Fibroblast of villous mesenchyme (primary cell): ENCODE measurements at places on chromosomes 4 and X.
A peak's percentile ranks its signal among the peaks of the same experiment; 100 is the strongest.

DNA sequence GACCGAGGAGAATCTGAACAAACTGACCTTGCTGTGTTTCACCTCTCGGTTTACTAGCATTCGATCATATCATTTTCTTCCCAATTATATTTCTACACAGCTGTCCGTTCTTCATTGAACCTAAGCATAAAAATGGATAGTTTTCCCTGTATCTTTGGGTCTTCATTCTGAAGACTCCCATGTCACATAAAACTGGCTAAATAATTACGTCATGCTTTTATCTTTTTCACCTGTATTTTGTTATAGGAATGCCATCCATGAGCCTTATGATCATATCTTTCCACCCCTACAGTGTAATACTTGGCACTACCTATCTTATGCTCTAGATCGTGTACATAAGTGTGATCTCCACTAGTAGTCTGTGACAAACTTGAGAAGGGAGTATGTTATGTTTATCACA, 456.1 kb downstream of the FGF13 start:
- DNase-seq = no peak

DNA sequence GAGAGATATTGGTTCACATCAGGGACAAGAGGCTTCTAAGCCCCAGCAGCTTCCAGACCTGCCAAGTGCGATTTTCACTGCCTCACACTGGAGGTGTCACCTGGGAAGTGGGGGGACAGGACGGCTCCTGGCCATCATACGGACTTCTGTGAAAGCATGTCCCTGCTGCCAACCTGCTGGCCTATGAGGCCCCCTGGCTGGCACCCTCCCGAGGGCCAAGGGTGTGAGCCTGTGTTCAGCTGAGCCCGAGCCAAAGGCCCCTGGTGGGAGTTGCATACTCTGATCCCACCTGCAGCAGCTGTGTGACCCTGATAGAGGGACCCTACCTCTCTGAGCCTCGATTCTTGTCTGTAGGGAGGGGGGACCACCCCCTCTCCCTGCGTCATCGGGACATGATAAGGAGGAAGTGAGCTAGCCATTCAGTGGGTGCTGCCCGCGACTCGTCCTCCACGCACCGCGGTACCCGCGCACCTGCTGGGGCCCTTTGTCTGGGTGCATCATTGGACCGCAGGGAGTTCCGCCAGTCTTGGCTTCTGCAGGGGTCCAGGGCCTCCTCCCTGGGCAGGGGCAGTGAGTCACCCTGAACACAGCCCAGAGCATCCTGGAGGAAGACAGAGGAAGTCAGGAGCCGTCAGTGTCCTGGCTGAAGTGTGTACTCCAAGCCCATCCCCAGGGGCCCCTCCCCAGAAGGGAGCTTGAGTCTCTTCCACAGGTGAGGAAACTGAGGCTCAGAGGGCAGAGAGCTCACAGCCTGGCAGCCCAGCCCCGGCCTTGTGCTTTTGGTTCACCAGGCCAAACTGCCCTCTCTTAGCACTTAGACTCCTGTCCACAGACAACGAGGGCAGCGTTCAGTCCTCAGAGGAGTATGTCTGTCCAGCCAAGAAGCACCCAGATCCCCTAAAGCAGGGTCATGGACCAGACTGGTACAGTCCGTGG, 24.1 kb downstream of the C4orf50 start:
- no peak for DNase-seq

- peak; percentile 86 for DNase-seq
Observed at GRCh38 chrX:132218100-132218812, 991 bp downstream of the RAP2C start.

DNA sequence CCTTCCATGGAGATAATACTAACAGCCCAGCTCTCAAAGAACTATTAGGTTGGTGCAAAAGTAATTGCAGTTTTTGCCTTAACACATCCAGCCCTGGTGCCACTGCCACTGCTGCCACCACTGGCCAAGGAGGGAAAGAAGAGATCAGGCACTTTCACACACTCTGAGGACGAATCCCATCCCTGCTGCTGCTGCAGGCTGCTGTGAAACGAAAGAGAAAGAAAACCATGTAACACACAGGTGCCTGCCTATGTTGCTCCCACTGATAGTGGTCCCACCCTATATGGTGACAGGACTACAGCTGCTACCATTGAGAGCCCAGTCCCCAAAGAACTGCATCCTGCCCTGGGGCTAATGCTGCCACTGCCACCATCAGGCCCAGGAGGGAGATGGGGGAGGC, 35.1 kb downstream of the TMLHE start:
- no peak for DNase-seq

DNA sequence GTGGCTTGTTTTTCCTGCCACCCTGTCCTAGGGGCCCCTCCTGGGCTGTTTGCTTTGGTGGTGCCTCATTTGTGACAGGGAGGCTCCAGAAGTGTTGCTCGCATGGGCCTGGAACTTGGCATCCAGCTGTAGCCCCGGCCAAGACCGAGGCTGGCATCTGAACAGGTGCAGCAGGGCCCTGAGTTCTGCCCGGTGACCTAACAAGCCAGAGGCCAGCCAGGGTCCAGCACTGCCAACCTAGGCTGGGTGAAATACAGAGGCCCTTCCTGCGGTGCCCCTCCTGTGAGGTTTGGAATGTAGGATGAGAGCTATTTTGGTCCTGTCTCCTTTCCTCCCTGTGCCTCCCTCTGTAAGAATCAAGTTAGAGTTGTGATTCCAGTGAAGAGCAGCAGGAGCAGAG, 58.5 kb downstream of the STARD8 start:
- no peak for DNase-seq

- DNase-seq = no peak
Observed at GRCh38 chrX:44829832-44830231, 14.0 kb upstream of the DUSP21 start.

GRCh38 chr4:121674191-121674590, 22.6 kb downstream of the ANXA5 start:
- no peak for DNase-seq

DNA sequence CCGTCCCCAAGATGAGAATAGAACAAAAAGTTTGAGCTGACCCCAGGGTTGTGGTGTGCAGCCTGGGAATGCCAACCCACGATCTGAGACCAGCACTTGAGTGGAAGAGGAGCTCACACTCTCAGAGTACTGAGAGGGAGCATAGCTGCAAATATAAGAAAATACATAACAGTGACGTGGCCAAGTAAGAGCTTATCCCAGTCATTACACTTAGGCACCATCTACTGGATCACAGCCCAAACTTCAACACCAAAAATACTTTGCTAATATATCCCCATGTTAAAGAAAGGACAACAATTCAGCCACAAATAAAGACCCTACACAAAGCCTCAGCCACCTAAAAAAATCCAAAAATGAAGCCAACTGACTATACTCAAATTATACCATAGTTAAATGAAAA, 33.3 kb upstream of the CXCL6 start:
- DNase-seq = no peak

DNA sequence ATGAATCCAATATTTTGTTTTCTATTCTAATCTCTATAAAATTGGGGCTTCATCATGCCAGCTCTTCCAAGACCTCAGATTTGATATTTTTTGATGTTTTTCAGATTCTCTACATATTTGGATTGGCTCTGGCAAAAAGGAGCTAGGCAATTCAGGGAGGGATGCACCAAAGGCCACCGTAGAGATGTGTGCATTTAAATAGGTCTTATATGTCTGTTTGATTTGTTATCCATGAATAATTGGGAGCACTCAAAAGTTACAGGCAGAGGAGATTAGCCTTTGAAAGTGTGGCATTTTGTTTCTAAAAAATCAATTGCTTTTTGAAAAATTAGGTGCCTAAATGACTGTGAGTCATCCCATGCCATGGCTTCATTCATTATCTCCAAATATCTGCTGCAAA, 147.1 kb upstream of the RPS6KA6 start:
- DNase-seq = no peak
